ENCODE measurements at places on chromosomes 12 and 14.

DNA sequence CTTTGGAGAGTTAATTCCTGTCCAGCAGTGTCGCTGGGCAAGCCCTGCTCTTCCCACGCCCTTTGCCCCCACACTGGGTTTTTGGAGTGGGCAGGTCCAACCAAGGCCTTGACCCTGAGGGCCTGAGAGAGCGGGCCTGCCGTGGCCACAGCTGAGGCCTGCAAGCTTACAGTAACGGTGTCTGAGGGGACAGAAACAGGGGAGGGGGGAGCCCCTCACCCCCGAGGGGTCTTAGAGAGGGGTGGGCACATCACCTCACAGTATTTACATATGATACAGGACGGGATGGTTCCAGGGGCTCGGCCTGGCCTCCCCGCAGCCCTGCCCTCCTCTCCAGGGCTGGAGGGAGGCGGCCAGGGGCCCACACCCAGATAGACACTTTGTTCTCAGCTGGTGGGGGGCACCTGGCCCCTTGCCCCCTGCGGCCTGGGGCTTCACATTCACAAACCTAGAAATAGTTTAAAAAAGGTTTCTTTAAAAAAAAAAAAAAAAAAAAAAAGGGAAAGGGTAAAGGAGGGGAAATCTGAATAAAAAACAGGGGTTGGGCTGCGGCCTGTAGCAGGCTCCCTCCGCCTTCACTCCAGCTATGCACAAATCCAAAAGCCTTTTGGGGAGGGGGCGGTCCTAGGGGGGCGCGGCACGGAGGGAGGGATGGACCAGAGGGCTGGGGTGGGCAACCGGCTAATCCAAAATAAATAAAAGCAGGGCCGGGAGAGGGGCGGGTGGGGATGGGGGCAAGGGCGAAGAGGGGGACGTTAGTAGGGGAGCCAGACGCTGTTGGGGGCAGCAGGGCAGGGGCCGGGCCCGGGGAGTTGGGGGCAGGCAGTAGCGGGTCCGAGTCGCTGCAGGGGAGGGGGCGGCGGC lies 14.8 kb upstream of the PLA2G1B start:
- no peak for DNase-seq

DNA sequence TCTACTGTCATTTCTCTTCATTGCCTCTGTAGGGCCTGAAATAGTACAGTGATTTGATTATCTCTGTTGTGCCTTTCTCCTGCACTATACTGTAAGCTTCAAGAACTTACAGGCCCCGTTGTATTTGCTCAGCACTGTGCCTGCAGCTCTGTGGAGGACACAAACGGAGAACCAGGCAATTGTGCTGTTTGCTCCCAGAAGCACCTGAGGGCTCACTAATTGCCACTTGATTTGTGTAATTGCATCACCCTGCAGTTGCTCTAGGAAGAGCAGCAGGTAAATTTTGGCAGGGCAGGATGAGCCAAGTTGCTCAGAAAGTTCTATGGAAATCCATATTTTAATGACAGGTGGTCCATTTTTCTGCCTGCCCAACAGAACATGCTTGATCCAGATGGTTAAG lies 11.6 kb upstream of the KRT82 start:
- DNase-seq: no peak

- no peak for DNase-seq
These were observed 101.9 kb downstream of the SETD3 start for GRCh38 chr14:99378782-99379214.

DNA sequence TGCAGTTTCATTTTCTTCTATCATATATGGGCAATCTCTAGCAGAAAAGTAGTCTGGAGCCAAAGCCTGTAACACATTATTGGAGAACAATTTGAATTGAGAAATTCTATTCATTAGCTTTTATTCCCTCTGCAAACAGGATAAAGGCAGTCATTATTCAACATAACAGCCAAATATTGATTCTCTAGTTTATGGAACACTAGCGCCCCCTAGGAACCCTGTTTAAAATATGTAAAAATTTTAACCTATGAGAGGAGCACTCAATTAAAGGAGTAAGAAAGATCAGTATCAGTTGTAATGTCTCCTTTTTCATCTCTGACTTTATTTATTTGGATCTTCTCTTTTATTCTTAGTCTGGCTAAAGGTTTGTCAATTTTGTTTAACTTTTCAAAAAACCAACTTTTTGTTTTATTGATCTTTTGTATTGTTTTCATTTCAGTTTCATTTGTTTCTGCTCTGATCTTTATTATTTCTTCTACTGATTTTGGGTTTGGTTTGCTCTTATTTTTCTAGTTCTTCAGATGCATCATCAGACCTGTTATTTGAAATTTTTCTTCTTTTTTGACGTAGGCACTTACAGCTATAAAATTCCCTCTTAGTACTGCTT lies 4.8 kb upstream of the LMNTD1 start:
- DNase-seq: no peak

DNA sequence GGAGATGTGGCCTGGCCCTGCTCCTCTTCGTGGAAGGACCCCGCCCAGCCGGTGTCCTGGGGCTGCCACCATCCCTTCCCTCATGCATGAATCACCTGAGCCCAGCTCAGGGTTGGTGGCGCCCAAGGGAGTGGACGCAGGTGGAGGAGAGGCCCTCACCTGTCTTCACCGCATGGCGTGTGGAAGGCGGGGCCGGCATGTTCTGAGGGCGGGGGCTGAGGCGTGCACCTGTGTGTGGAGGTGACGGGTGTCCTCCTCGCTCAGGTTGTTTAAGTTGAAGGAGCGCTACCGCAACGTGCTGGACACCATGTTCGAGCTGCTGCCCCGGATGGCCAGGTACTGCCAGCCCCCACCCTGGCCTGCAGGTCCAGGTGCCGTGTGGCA lies 47.0 kb downstream of the SLC8B1 start:
- no peak for DNase-seq

Data from activated CD4-positive, alpha-beta T cell treated with anti-CD3 and anti-CD28 coated beads, Interleukin-2, amount 50 U/mL, for 24 hours (primary cell).